ENCODE measurements at places on chromosomes 2 and 18.

- no peak for DNase-seq
Observed at GRCh38 chr2:237064203-237065070, 21.3 kb upstream of the COPS8 start.

DNA sequence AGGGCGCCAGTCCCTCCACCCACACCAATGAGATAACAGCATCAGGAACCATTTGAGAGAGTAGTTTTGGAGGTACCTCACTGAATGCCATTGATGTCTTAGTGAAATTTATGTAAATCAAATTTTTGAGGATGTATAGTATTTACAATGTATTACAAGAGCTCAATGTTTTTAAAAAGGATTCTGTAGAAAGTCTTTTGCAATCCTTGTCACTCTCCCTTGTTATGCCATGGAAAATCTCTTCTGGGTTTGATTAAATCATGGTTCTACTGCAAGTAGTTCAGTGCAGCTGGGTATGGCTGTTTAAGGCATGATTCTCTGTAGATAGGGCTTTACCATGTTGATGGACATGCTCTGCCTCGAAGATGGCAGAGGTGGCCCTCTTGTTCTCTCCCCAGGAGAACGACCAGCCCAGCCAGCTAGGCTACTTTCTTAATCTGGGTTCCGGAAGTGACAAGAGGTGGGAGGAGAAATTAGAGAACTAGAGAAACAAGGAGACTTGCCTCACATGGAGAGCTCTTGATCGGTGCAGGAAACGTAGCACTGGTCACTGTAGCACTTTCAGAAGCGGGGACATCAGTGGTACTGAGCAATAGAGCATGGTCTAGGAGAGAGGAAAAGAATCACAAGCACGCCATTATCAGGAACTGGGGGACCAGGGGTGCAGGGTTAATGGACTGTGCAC is 202.7 kb downstream of the CLIP4 start:
- no peak for DNase-seq

DNA sequence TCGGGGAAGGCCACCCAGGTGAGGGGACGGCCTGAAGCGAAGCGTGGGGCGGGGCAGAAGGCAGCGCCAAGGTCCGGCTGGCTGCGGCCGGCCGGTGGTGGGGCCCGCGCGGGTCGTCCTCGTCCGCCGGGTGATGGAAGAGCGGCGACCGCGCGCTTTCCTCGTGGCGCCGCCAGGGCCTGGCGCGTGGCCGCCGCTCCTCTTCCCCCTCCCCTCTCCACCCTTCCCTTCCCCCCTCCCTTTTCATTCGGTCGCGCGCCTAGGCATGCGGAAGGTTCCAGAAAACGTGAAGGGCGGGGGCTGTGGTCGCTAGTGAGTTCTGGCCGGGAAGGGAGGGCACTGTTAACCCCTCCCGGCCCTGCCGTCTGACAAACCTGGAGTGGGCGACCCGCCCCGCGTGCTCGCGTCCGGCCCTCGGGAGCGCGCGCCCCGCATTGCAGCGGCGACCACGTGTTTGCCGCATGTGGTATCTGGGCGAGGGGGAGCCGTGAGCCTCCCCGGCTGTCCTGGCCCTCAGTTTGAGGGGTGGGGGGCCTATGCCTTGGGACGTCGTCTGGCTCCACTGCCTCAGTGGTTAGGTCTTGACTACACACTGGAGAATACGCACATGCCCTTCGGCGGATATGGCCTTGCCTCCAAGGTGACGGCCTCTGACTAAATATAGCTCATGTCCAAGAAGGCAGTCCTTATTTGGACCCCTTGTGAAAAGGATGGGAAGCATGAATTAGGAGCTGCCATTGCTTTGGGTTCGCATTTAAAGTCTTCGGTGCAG is 579 bp downstream of the MAT2A start:
- peak; percentile 67 for DNase-seq

DNA sequence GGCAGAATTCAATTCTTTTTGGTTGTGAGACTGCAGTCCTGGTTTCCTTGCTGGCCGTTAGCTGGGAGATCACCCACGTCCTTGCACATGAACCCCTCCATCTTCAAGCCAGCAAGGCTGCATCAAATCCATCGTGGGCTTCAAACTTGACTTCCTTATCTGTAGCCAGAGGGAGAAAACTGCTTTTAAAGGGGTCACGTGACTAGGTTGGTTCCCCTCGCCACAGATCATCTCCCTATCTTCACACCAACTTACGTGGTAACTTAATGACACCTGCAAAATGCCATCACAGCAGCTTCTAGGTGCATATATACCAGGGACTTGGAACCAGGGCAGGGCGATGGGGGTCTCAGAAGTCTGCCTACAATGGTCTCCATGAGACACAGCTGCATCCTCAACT is 169.5 kb downstream of the MTCL1 start:
- DNase-seq = no peak
